G401 (cell line): ENCODE measurements at places on chromosomes 6 and 20. TPM values are rescaled to one million over a fixed set of nuclear protein-coding genes. Genes with fewer than 3 reads are reported as not detected.

DNA sequence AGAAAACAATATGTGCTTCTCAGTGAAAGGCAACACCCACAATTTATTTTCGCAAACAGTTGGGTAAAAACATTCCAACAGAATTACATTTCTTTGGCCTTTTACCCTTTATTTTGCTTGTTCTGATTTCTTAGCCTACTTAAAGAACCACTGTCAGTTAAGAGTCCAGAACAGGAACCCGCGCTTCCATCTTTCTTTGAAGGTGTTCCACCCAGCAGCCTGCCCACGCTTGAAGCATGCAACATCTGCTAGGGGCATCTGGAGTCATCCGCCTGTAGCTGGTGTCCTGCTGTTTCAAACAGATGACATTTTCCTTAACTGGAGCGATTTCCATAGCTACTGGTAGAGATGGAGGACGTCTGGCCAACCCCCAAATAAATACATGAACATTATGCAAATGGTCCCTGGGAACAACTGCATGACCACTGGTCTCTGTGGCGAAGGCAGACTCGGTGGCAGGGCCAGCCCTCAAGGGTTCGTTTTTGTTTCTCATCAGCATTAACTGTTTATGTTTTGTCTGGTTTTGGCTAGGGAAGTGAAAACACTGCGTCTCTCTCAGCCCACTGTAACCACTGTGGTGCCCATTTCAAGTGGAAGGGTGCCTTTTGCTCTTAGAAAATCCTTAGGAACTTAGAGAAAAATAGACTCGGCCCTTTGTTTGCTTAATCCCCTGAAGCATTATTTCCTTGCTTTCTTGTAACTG, 51.6 kb downstream of the LAMA4 start:
- no peak for DNase-seq

GRCh38 chr6:89723046-89723445, 84.5 kb upstream of the LYRM2 start:
- DNase-seq: no peak

- no peak for DNase-seq
Observed at GRCh38 chr6:132948889-132949288, 134.5 kb downstream of the RPS12 start.

The SMPDL3A gene
- total RNA-seq: 0.07 and 1.2 TPM in 2 replicates

GRCh38 chr6:133899556-133899955, 10.6 kb downstream of the TCF21 start:
- no peak for DNase-seq

The RSPO4 gene
- not detected in 2 replicates for total RNA-seq
